Endothelial cell of umbilical vein (primary cell): ENCODE measurements at places on chromosomes 12 and 14.

DNA sequence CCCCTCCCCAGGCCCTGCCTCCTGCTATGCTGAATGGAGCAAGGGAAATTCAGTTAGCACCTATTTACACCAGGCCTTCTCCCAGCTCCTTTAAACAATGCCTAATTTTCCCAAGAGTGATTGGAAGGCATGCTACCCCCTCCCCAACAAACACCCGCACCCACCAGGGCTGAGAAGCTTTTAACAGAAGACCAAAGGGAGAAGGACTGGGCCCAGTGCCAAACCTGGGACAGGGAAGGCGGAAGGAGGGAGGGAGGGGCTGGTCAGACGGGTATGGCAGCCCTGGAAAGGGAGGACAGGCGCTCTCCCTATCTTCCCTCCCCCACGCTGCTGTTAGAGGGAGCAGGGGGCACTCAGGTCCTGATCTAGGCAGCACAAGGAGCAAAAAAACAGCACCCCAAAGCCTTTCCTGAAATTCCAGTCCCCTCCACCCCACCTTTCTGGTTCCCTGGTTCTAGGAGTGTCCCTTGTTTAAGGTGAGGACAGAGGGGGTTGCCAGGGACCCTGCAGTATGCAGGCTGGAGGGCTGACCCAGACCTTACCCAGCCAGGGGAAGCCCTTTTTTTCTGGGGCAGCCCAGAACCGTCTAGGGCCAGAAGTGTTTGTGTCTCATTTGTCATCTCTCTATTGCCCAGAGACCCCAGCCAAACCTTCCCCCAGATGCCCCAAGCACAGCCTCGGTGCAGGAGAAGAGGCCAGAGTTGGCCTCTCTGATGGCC is 2.4 kb upstream of the KRT8 start:
- DNase-seq = peak; percentile 25

- no peak for DNase-seq
These were observed 42.4 kb downstream of the LRRC74A start for GRCh38 chr14:76868454-76869170.

DNA sequence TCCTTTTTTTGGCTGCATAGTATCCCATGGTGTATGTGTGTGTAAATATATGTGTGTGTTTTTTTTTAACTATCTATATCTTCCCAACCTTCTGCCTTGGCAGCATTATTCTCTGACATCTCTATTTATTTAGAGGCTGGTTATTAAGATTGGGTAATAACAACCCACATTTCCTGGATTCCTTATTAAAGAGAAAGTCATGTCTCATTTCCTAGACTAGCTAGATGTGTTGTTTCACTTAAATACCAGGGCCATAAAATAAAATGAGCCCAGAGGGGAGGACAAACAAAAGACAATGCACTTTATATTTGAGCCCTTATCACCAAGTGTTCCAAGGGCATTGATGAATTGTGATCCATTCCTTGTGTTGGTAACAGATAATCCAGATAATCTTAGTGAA is 169.1 kb downstream of the SLC5A8 start:
- DNase-seq = peak; percentile 21

GRCh38 chr12:27220988-27221345 is 23.1 kb upstream of the STK38L start:
- DNase-seq = no peak

GRCh38 chr14:92325835-92326234 is 2.9 kb downstream of the SLC24A4 start:
- no peak for DNase-seq

GRCh38 chr12:2759733-2760132 is 35.0 kb upstream of the FKBP4 start:
- DNase-seq = no peak

GRCh38 chr12:30679241-30679640 is 16.4 kb downstream of the IPO8 start:
- no peak for DNase-seq

DNA sequence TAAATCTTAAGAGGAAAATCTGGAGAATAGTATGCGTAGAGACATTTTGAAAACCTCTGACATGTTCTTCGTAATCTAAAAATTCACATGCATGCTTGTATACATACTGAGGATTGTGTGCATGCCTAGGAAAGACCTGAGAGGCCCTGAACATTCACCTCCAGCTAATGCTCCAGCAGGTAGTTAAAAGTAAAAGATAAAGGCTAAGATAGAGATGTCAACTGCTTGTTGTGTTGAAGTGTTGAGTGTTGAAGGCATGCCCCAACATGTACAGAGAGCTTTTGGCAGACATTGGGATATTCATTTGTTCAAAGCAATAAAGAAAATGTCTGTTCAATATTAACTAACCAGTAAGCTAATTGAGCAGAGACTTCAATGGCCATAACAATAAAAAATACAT is 118.6 kb upstream of the SYT1 start:
- DNase-seq = no peak

DNA sequence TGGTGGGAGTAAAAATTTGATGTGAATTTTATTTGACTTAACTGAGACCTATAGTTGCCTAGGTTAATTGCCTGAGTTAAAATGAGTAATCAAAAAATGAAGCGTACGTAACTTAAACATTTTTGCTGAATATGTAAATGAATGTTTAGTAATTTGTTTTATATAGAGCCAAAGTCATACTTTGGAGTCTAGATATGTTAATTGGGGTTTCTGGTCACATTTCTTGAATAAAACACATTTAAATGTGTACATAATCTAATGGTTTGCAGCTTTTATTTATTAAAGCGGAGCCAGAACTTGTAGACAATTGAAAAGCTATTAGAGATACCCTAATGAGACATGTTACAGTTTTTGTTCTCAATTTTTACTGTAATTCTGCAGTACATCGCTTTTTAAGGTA is 71.2 kb downstream of the AEBP2 start:
- no peak for DNase-seq

GRCh38 chr12:31387466-31387865 is 61.5 kb upstream of the SINHCAF start:
- no peak for DNase-seq

DNA sequence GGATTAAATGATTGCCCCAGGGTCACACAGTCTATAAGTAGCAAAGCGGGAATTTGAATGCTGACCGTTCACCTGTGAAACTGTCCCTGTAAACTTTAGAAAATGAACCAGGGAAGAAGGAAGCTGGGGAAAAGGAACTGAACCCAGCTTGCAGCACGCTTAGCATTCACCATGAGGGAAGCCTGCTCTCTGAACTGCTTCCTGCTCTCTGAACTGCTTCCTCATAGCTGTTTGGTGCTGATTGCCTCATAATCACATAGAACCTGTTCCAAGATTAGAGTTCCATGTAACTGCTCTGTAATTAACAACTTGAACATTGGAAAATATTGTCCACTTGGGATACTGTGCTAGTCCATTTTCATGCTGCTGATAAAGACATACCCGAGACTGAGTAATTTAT is 1504.8 kb upstream of the TMEM132C start:
- DNase-seq = no peak

DNA sequence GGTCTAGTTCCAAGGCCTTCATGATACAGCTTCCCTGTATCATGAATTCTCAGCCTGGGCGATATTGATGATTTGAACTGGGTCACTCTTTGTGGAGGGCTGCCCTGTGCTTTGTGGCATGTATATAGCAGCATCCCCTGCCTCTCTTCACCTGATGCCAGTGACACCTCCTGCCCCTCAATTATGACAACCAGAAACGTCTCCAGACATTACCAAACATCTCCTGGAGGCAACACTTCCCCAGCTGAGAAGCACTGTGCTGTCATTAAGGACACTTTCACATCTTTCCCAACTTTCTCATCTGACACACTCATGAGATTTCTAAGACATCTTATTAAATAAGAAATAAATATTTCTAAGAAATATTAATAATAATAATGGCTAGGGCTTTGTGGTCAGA is 315.3 kb downstream of the BCL11B start:
- DNase-seq = no peak
